Common myeloid progenitor, CD34-positive (primary cell): ENCODE measurements at places on chromosomes 3 and 15.

- DNase-seq, result no peak
These were observed 16.3 kb downstream of the CX3CR1 start for GRCh38 chr3:39263576-39263975.

GRCh38 chr3:126051741-126052140 lies 32.2 kb downstream of the SLC41A3 start:
- no peak for DNase-seq

DNA sequence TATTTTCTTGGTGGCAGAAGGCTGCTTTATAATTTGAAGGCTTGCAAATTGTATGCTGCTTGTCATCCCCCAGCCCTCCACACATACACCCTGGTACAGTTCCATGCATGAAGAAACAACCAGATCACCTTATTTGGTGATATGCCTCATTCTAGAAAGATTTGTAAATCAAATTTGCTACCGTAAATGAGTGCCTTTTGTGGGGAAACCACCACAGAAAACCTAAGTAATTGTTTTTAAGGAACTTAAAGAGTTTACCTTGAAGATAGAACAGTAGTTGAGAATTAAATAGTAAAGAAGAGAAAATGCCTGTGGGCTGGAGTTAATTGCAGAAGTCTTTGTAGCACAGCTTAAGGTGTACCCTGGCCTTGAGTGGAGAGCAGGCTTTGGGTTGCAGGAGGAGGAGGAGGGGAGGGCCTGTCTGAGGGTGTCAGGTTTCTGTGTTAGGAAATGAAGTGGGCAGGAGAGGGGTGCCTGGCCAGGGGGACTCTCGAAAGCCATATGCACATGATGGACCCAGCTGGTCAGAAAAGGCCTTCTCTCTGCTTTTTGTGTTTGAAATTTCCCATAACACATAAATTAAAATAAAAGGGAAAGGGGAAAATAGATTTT lies 6.9 kb downstream of the NIPA2 start:
- no peak for DNase-seq

GRCh38 chr3:174618368-174619080 lies 240.6 kb upstream of the NAALADL2 start:
- no peak for DNase-seq

DNA sequence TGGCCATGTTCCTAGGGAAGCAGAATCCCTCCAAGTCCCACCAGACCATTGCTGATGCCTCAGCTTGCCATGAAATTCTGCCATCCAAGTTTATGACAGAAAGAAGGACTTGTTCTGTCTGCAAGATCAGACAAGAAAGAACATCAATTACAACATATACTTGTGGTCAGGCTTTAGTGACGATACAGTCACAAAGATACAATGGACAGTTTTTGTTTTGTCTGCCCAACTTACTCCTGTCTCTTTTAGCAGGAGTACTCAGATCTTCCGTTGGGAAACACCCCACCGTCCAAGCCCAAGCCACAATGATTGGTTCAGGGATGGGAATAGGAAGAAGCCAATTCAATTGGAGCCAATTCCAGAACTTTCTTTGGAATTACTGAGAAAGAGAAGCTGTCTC lies 15.7 kb downstream of the KLHL6 start:
- DNase-seq, result no peak

DNA sequence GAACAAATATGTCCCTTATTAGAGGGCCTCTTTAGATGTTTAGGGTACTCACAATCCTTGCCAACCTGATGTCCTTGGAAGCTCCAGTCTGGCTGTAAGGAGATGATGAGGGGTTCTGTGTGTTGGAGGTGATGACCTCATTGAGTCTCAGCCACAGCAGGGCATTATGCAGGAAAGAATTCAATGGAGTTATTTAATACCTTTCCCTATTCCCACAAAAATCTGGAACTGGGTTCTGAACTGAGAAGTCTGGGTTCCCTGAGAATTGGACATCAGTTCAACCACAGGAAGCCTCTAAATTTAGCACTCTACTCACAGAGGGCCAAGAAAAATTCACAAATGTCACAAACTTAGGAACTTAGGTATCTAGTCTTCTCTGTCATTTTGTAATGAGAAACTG lies 36.9 kb downstream of the SLC35A5 start:
- no peak for DNase-seq

DNA sequence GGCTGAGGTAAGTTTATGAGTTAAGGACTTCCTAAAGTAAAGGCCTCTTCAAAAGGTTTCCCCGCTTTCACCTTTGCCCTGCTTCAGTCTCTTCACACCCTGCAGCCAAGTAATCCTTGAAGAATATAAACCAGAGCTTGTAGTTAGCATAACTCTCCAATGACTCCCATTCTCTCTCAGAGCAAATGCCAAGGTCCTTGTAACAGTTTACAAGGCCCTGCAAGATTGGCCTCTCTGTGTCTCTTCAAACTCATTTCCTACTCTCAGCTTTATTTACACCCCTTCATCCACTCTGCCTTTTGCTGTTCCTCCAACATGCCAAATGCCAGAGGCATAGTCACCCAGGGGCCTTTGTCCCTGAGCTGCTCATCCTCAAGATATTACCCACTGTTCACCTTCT lies 60.5 kb upstream of the MME start:
- no peak for DNase-seq

GRCh38 chr3:12829886-12830784 lies 11.2 kb downstream of the RPL32 start:
- no peak for DNase-seq

GRCh38 chr15:77607894-77608261 lies 24.8 kb downstream of the LINGO1 start:
- no peak for DNase-seq

DNA sequence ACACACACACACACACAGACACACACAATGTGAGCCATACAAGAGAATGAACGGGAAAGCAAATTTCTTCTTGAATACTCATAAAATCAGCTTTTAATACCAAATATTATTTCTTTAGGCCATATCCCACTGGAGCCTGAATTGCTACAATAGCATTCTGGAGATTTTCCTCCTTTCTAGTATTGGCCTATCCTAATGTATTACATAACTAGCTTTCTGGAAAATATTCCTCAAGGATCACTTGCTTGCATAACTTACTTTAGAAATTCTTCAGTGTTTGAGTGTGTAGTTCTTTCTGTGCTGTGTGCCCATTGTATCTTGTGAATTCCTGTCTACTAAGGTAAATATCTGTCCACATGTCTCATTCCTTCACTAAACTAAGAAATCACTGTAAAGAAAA lies 351.0 kb upstream of the MCTP2 start:
- no peak for DNase-seq

- DNase-seq, result no peak
These were observed 180.1 kb upstream of the KBTBD8 start for GRCh38 chr3:66817951-66818557.

GRCh38 chr15:80788536-80788935 lies 9.4 kb downstream of the CEMIP start:
- DNase-seq, result no peak

GRCh38 chr3:37993820-37994638 lies 3.4 kb downstream of the VILL start:
- peak; percentile 62 for DNase-seq

DNA sequence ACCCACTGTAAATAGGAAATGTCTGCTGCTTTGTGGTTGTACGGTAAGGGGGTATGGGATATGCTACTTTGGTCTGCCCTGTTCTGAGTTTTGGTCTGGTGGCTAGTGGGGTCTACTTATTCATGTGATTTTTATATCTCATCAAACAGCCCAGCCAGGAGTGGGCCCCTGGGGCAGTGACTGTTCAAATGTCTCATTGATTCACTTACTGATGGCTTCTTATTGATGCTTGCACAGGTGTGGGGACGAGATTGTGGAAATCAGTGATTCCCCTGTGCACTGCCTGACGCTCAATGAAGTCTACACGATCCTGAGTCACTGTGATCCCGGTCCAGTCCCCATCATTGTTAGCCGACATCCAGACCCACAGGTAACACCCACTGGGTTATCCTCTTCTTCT lies 38.5 kb downstream of the STARD5 start:
- no peak for DNase-seq

DNA sequence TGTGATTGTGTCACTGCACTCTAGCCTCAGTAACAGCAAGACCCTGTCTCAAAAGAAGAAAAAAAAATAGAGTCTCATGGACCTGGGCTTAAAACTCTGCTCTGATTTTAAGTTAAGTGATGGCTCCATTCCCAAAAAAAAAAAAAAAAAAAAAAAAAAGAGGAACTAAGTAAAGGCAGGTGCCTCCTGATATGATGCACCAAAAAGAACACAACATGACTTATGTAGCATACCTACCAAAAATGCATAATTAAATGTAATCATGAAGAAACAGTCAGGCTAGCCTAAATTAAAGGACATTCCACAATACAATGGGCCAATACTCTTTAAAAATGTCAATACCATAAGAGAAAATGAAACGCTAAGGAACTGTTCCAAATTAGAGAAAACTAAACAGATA lies 5.4 kb upstream of the IREB2 start:
- peak; percentile 58 for DNase-seq

DNA sequence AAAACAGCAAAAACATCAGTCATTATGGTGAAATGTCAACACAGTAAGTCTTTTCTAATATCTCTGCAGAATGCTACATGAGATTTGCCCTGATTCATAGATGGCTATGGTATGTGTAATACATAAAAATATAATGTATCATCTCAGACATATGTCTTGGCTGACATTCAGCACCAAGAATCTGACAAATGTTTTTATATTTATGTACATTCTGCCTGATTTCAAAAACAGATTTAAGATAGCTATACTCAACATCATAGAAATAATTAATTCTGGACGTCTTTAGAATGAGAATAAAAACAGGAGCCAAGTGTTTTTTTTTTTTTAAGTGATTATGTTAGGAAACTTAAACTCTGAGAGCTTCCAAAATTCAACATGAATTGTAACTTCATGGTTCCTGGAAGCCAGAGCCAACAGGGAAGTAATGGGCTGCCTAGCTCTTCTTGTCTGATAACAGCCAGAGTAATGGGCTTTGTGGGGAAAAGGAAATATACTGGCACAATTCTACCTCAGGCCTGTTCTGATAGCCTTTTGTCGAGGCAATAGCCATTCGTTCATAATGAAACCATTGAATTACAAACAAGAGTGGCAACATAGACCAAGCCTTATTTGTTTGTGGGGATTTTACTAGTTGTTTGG lies 184.4 kb downstream of the VGLL4 start:
- DNase-seq, result no peak

DNA sequence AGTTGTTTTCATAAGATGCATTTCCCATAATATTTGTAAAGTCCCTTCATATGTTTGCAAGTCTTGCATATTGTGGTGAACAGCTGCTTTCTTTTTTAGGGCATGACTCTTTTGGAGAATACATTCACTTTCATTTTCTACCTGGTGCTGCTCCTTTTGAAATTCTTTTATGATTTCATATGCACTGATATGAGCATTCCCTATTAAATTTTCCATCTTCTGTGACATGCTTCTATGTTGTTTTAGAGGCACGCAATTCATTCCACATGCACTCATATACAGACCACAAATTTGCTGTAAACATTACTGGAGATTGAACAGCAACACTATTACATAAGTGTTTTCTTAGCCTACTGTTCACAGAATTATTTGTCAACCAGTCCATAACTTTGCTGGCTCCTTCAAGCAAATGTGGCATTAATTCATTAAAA lies 92.8 kb upstream of the TNFSF10 start:
- no peak for DNase-seq

DNA sequence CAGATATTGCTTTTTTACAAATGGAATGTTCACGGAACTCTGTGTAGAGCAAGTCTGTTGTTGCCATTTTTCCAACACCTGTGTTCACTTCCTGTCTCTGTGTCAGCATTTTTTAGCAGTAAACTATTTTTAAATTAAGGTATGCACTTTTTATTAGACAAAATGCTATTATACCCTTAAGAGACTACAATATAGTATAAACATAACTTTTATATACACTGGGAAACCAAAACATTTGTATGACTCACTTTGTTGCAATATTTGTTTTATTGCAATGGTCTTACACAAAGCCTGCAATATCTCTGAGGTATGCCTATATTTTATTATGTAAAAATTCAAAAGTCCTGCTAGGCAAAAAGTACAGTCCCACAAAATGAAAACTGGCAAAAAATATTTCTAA lies 39.8 kb upstream of the FGF7 start:
- peak; percentile 9 for DNase-seq

DNA sequence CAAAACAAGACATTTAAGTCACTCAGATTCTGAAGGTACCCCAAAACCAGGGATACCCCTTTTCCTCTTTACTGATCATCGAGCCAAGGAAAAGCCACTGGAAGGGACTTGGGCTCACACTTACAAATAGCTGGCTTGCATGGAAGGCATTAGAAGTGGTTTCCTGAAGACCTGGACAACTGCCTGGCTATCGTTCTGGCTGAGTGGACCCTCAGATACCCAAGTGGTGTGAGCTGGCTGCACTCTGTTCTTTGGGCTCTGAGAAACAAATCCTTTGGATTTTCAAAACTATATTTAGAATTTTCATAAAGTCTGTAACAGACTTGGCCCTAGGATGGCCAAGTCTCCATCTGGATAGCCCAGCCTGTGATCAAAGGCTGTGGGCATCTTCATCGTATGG lies 110.1 kb upstream of the CTDSPL start:
- no peak for DNase-seq

DNA sequence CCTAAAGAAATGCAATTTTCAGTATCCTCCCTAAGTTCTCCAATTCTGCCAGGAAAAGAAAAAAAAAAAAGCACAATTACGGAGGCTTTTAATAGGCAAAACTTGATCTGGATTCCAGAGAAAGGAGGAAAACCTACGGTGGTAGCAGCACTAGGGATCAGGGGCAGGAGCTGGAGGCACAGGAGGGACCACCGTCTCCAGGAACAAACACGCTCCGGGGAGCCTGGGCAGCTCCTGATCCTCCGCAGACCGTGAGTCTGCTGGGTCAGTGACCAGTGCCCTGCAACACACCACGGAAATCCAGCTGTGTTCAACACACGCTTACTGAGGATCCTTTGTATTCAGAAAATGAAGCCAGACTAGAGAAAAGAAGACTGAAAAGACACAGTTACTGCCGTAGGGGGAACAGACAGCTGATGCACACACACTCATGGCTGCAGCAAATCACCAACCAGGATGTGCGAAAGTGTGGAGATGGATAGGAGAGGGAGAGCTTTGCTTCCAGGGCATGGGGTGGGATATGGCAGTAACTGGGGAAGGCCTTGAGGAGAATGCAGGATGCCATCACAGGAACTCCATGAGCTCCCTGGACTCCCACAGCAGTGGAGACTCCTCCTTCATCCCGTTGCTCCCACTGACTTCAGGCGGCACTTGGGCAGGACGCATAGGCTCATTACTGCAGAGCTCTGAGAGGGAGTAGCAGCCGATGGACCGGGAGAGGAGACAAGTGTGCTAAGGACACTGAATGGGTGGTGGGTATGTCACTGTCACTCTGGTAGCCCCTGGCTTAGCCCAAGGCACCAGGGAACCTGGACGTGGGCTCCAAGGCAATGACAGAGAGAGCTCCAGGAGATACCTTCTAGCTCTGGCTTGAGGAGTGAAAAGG lies 167.0 kb downstream of the ATP10A start:
- DNase-seq, result no peak

GRCh38 chr3:46987319-46987742 lies 7.9 kb downstream of the NBEAL2 start:
- peak; percentile 56 for DNase-seq

GRCh38 chr15:31102039-31102321 lies 455 bp upstream of the TRPM1 start:
- no peak for DNase-seq
